ENCODE measurements at places on chromosomes 16 and 17.
A peak's percentile ranks its signal among the peaks of the same experiment; 100 is the strongest.

DNA sequence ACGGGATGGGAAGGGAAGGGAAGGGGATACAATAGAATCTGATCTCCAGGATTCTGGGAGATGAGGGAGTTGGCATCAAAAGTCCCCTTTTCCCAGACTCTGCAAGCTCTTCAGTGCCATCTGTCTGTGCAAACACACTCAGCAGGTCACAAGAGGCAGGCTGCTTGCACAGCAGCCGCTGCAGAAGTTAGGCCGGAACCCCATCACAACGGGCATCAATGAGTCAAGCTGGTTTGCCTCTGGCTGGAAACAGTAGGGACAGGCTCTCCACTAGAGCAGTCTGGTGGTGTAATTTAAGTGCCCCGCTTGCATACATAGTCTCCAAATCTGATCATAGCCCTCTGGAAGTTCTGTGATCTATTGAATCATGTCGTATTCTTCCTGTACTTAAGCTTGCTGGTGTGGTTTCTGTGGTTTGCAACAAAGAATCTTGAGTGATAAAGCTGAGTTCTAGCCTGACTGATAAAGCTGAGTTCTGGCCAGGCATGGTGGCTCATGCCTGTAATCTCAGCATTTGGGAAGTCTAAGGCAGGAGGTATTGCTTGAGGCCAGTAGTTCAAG, 33.7 kb upstream of the KDM8 start:
- peak; percentile 86 for DNase-seq

- DNase-seq: no peak
Measured at GRCh38 chr16:12295395-12295794, 318.9 kb downstream of the SNX29 start.

DNA sequence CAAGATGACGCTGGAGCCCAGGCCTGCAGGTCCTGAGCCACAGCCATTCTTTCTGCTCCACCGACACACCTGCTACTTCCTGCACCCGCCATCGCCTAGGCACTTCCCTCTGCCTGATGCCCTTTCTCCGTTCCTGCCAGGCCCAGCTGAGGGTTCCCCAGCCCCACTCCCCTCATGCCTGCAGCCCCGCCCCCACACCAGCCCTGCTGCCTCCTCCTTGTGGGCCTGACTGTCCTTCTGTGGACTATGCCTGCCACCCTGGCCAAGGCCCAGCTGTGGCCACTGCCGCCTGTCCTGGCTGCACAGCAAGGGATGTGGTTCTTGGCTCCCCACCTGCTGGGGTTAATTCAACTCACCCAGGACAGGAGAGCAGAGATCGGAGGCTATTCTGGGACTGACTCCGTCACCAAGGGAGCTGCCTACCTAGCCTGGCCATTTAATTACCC, 7.5 kb downstream of the NATD1 start:
- no peak for DNase-seq

DNA sequence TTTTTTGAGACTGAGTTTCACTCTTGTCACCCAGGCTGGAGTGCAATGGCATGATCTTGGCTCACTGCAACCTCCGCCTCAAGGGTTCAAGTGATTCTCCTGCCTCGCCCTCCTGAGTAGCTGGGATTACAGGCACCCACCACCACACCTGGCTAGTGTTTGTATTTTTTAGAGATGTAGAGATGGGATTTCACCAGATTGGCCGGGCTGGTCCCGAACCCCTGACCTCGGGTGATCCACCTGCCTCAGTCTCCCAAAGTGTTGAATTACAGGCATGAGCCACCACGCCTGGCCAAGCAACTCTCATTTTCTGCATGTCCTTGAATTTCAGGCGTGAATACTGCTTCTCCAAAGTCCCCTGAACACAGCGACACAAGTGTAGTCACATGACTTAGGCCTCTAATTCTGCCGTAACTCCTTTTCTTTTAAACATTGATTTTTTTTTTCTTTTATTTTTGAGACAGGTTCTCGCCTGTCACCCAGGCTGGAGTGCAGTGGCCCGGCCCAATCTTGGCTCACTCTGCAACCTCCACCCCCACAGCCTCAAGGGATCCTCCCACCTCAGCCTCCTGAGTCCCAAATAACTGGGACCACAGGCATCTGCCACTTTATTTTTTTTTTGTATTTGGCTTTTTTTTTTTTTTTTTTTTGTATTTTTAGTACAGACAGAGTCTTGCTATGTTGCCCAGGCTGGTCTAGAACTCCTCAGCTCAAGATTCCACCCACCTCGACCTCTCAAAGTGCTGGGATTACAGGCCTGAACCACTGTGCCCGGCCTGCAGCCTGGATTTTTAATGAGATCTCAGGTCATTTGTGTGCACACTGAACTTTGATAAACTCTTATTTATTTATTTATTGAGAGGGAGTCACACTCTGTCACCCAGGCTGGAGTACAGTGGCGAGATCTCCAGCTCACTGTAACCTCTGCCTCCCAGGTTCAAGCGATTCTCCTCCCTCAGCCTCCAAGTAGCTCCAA, 124.6 kb downstream of the KCNJ18 start:
- DNase-seq: no peak

- peak; percentile 7 for DNase-seq
Measured at GRCh38 chr17:70622368-70623260, 453.3 kb downstream of the KCNJ2 start.

DNA sequence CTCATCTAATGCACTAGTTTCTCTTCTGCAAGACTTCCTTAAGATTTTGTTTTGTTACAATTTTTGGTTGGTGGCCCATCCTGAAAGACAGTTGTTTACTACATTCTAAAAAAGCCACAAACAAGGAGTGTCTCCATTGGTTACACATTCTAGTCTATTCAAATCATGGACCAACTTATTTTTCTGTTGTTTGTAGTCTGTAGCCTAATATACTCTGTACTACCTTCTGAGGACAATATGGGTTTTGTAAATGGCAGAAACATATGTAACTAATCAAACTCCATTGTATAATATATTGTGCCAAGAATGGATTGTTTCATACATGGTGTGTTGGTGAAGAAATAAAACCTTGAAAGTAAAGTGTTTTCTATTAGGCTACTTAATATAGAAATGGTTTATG, 79.5 kb upstream of the DHX40 start:
- no peak for DNase-seq

DNA sequence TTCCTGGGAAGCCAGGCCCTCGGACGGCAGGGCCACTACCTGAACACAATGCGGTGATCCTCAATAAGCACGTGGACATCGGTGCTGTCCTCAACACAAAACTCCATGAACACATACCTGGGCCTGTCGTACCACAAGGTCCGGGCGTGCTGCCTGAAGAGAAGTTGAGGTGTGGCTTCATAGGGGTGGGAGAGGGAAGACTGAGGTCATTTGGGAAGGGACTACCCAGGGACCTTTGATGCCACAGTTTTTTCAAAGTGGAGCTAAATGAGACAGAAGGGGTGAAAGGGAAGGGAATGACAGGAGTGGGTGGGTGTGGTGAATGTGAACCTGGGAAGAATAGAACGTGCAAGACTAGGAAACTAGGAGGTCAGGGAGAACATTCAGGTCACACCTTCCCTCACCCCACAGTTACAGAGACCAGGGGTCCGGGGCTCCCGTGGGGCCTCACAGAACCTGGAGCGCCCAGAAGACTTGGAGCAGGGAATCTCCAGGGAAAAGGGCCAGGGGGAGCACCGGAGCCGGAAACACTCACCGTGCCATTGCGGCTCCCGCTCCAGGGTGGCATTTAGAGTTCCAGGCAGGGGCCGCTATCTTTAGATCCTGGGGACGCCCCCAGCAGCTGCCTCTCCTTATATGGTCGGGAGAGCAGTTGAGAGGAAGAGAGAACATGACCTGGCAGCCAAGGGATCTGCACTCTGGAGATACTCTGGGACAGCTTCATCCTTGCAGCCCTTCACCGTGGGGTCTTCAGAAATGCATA, at the start of gene PTGES3L:
PTGES3L (minus strand) TSS at position 570 of the 763 bp plus-strand sequence; CDS start at position 543, 27 bp downstream.
- peak; percentile 27 for DNase-seq

- DNase-seq: no peak
Measured at GRCh38 chr16:66003201-66003600, 363.3 kb upstream of the CDH5 start.

DNA sequence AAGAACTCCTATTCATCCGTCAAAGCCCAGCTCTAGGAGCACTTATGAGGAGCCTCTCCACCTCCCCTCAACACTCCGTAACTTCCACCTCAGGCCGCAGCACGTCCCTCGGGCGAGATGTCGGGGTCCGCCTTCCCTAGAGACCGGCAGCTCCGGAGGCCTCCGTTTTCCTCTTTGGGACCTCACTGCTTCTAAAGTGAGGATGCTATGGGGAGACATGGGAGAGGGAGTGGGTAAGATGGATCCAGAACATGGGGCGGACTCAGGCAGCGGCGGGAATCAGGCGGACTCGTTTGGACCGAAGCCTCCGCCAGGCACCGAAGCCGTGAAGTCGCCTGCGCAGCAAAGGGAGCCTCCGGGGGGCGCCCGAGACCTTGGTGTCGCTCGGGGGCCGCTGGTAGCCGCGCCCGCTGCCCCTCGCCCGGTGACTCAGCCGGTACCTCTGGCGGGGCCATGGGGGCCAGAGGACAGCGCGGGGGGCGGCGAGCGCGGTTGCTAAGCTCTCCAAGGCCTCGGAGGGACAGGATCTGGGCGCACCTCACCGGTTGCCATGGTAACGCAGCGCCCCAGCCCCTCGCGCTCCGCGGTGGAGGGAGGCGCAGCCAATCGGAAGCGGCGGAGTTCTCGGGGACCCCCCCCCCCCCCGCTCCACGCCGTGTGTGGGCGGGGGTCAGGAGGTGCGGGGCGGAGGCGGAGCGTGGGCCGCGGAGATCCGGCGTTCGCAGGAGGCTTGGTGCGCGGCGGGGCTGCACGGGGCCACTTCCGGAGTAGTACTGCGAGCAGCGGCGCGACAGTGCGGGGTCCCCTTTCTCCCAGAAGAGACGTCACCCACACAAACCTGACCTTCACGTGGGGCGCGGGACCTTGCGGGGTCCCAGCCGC, 1.3 kb upstream of the HIC1 start:
- DNase-seq: peak; percentile 84

DNA sequence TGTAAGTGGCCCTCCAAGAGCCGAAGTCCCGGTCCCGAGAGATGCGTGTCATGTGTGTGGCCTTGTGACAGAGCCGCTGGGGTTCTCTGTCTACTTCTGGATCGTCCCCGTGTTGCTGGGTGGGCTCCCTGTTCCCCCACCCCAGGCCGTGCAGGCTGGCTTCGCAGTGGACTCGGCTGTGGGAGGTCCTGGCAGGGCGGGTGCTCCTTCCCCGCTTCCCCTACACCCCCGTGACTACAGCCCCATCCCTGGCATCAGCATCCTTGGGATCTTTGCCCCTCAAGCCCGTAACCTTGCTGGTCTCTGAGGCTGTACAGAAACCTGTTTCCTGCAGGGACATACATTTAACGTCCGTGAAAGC, 136.3 kb downstream of the BANP start:
- no peak for DNase-seq

- DNase-seq: no peak
Measured at GRCh38 chr17:83103200-83103942, 24.0 kb downstream of the METRNL start.

DNA sequence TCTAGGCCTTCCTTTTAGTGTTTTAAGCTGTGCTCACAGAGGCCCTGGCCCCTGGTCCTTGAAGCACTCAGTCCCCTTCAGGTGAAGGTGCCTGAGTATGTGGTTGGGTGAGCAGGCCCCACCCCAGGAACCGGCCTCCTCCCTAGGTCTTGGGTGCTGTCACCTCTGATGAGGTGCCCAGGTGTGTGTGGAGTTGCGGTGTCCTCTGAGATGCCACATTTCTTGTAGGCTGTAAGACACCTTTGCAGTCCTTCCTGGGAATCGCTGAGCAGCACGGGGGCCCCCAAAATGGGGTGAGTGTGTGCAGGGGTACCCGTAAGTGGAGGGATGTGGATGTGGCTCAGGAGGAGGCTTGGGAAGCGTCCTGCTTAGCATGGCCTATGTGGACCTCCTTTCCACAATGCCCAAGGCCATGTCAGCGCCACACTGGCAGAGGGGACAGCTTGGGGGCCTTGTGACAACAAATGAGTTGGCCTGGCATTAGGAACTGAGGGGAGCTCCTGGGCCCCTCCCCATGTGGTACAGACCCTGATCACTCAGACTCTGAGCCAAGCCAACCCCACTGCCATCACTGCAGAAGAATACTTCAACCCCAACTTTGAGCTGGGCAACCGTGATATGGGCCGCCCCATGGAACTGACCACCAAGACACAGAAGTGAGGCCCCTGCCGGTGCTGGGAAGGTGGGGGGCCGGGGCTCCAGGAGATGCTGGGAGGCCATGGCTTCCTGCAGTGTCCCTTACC, 11.2 kb downstream of the CORO6 start:
- no peak for DNase-seq

DNA sequence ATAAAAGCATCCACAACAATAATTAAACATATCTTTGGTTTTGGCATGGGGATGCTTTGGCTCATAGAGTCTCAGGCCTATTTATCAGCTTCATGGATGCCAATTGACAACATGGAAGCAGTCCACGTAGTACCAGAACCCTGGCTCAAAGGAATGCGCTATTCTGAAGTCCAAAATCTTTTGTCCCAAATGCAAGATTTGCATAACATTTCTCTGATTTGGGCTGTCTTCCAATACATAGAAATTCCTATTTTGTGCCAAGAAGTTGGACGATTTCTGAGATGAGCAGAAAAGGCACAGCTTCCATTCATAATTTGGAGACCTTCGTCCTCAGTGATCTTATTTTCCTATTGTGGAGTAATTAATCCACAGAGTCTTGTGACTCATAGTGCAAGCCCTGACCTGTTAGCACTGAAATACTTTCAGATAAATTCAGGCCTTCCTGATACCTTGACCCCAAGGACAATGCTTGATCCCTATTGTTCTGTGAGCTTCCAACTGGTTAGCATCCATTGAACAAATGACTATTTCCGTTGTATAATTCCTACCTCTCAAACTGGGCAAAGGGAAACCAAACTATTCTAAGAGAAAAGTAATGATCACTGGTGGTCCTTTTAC, 78.4 kb upstream of the CDH11 start:
- no peak for DNase-seq

- DNase-seq: no peak
Measured at GRCh38 chr16:48128769-48129168, 27.0 kb downstream of the ABCC12 start.

DNA sequence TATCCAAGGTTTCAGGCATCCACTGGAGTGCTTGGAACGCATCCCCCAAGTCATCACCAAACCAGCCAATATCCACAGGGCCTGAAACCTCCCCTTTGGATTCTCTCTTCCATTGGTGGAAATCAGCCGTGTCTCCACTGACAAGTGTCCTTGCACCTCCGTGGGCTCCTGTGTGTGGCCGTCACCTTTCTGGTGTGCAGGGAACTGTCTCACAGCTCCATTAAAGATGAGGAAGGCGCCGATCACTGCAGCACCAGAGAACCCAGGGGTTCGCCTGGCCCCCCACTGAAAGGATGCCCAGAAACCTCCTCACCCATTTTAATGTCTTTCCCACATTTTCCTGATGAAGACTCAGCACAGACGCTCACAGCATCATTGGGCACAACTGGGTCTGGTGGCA, 17.8 kb upstream of the METRNL start:
- no peak for DNase-seq

DNA sequence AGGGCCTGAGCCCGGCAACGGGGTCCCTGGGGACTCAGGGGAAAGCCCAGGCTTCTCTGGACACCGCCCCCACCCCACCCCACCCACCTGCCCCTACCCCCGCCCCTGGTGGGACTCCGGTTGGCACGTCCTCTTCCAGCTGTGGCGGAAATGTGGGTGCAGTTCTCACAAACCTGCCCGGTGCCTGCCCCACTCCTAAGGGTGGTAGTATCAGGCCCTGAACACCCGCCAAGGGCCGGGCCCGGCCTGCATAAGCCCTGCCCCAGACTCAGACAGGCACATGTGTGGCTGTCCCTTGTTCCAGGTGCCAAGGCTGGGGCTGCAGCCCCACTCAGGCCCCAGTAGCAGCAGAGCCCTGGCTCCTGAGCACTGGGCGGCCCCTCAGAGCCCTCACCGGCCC, 58.1 kb downstream of the ACTG1 start:
- no peak for DNase-seq

- DNase-seq: no peak
Measured at GRCh38 chr16:1945559-1946391, 2.8 kb upstream of the MSRB1 start.

All from activated naive CD4-positive, alpha-beta T cell treated with anti-CD3 and anti-CD28 coated beads, Interleukin-2, amount 50 U/mL, for 72 hours (primary cell).